Smooth muscle cell of the pulmonary artery (primary cell): ENCODE measurements at places on chromosomes 1 and 21. TPM values are rescaled to one million over a fixed set of nuclear protein-coding genes. Genes with fewer than 3 reads are reported as not detected.

Gene MTX1
- 29.9 and 34.6 TPM in 2 replicates for total RNA-seq

Gene HNRNPCL2
- total RNA-seq = not detected in 2 replicates

Gene KCNA2
- 0.07 TPM in 1 of 2 replicates, not detected in the other for total RNA-seq

Gene NBPF1
- 23.8 and 51.3 TPM in 2 replicates for total RNA-seq

Gene LCE3E
- total RNA-seq = not detected in 2 replicates

Gene TMOD4
- total RNA-seq = not detected in 2 replicates

Gene KRTAP13-2
- total RNA-seq = not detected in 2 replicates

Gene VHLL
- 0.13 and 0.92 TPM in 2 replicates for total RNA-seq

Gene IFNLR1
- under 0.01 TPM in 1 of 2 replicates, not detected in the other for total RNA-seq

Gene MFAP2
- total RNA-seq = 13.0 and 39.9 TPM in 2 replicates

Gene OPRD1
- total RNA-seq = under 0.01 and 0.13 TPM in 2 replicates

Gene GPR37L1
- 0.03 TPM in 1 of 2 replicates, not detected in the other for total RNA-seq

Gene NTRK1
- 0.03 and 0.07 TPM in 2 replicates for total RNA-seq
